Hypothalamus (tissue), 51 donors: ENCODE measurements at places on chromosomes 7 and 10.

DNA sequence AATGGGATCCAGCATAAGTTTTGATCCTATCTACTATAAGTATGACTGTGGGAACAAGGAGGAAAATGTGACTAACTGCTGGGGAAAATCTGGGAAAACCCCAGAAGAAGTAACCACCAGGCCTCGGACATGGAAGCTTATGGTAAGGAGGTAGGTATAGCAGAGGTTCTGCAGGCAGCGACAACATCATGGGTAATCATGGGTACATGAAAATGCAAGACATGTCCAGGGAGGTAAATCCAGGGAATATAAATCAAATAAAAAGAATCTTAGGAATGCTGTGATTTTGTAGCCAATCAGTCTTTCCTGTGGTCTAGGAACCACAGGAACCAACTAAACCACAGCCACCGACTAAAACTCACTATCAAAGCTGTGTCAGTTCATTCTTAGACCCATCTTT, 168.3 kb upstream of the NPY start:
- DNase-seq: no peak

DNA sequence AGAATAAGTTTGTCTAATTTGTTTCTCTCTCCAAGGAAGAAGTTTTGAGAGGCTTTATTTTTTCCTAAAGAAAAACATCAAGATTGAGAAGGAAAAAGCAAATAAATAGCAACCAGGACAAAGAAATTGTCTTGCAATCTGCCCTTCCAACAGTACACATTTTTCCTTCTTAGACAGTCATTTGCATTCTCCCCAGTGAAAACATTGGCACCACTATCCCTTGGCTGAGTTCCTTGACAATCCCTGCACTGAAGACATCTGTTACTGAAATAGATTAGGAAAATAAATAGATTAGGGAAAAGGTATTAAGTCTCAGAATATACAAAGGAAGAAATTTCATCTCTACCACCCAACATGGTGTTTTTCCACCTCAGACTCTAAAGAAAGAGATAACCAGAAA, 12.2 kb upstream of the TMEM243 start:
- DNase-seq: peak; percentile 37

DNA sequence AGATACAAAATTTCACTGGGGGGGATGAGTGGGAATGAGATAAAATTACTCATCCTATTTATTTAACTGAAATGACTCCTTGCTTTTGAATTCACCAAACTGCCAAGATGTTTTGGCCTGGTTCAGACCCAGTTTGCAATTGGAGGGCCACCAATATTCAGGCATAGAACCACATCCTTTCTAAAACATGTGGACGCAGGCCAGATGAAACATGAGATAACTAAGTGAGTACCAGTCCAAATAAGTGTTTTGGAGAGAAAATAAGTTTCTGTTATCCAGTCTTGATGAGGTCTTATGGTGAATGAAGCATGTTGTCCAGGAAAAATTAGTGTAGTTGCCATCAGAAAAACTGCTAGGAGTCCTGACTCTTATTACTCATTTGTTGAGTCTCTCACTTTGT, 36.3 kb upstream of the PDK4 start:
- DNase-seq: no peak

GRCh38 chr7:156196649-156197048, 384.4 kb upstream of the SHH start:
- no peak for DNase-seq

DNA sequence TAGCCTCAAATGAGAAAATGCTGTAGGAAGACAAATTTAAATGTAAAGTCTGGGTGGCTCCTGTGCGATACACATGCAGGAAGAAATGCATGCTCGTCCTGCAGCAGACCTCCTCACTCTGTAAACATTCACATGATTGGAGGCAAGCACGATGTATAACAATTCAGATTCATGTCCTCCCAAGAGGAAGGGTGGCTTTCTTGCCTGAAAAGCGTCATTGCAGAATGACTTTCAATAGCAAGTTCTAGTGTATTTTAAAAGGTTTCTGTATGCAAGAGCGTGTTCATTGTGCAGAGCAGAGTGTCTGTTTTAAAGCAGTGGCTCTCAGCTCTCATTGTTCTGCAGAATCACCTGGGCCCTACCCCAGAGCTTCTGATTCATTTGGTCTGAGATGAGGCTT, 170.3 kb upstream of the CELF2 start:
- DNase-seq: no peak

DNA sequence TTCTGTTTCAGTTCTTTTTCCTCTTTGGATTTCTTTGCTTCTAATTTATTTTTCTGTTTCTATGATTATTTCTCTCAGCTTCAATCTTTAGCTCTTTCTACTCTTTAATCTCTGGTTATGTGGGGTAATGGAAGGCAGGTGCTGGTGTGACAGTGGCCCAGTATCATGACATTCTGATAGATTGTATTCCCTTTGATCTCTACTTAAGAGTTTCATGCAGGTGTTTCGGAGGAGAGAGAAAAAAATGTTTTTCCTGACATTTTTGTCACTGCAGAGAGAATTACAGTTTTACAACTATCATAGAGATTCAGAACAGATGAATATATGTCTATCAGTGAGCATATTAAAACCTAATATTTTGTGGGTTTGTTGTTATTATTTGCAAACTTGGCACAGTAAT, 524.9 kb downstream of the CNTNAP2 start:
- DNase-seq: no peak

DNA sequence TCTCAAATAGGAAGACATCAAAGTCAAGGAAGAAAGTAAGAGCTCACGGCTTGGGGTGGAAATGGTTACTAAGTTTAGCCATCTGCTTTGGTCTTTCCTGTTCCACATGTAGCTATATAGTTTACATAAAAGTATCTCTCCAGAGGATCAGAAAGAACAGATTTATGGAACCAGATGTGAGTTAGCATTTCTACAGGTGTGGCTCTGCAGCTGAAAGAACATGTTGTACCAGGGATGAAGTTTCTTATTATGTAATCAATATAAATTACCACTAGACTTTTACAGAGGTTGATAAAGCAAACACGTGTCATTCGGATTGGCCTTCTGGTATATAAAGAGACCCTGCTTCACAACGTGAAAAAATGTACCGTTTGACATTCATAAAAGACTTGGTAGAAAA, 19.9 kb downstream of the CALD1 start:
- DNase-seq: no peak

GRCh38 chr7:135362871-135363270, 129.2 kb downstream of the STRA8 start:
- DNase-seq: no peak

DNA sequence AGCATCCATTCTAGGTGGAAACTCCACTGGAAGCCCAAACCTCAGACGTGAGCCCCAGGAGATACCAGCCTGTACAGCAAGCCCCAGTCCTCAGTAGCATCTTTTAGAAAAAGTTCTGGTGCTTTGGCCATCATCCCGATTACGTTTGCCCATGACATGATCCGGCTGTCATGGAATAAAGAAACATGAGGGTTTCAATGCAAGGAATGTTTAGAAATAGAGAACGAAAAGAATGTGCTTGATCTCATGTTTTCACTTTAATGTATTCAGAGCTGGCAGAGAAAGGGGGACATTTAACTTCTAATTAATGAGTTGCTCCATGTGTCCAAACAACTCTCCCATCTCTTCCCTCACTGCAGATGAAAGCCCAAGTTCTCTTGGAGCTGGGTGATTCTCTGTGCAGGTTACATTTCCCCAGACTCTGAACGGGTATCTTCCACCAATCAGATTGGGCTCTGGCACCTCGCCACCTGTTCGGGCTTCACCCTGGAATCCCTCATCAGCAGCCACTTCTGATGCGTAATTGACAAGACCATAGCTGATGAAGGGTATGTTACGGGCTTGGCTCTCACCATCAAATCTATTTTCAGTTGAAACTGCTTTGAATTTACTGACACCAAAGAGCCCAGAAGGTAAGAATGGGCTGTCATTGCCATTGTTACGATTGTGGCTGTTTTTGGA, 165.3 kb downstream of the PLXNA4 start:
- DNase-seq: no peak

DNA sequence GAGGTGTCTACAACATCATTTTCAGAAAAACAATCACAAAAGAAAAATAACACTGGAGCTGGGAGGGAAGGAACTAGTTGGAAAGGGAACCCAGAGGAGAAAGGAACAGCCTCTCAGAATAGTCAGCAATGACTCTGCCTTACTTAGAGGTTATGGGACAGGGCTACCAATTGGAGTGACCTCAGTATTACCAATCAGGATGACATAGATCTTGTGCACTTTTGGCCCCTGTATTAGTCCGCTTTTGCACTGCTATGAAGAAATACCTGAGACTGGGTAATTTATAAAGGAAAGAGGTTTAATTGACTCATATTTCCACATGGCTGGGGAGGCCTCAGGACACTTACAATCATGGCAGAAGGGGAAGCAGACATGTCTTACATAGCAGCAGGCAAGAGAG, 99.7 kb upstream of the SDK1 start:
- DNase-seq: no peak

DNA sequence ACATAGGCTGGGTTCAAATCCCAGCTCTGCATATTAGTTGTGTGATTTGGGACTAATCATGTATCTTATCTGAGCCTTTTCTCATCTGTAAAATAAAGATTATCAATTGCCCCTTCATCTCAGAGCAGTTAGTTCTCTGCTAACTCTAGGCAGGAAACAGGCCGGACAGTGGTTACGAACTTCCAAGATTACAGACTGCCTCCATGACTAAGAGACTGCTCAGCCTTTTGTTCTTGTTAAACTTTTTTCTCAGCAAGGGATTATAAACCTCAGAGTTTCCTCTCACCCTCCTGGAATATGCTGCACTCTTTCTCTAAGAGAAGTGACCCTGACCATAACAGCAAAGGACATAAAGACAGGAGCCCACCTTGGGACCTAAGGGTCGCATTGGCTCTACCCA, 52.5 kb upstream of the NFKB2 start:
- no peak for DNase-seq

DNA sequence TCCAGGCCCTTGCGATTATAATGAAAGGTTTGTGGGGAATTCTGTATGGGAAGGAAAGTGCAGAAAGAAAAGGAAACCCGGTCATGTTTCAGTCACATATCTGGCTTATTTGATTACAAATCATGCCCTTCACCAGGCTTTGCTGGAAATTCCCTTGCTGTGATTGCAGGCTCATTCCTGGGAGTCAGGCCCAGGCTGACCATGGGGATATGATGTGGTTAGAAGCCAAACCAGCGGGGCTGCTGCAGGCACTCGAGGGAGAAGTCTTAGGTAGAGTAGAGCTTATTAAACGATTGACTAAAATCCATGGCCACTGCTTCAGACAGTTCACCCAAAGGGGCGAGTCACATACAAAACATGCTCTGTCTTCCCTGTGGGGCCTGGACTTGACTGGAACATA, 16.2 kb downstream of the PKD1L1 start:
- DNase-seq: no peak

DNA sequence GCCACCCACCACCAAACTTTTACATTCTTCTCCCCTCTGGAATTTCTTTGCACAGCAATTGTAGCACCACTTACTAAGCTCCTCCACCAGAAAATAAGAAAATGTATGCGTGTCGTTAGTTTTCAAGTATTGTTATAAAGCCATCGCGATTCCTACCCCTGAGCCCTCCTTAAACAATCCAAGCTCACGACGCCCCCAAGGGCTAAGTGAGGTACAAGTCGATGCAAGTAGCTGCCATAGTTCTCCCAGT, 1.3 kb downstream of the FRAT2 start:
- no peak for DNase-seq

GRCh38 chr10:60138026-60138425, 231.7 kb upstream of the CCDC6 start:
- no peak for DNase-seq

DNA sequence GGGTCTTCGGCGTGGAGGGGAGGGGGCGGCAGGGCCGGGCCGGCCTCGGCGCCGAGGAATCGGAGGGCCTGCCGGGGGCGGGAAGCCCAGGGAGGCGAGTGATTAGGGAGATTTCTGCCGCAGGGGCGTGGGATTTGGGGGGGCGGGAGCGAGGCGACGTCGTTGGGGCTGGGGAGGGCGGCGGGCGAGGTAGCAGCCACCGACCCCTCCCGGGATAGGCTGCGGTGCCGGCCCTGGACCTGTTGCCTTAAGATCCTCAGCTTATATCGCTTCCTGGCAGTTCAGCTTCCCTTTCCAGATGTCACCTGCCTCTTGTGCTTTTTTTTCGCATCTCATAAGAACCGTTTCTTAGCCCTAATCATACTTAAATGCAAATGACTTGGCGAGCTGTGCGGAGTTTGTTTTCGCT, 655 bp downstream of the LMTK2 start:
- no peak for DNase-seq

- DNase-seq: peak; percentile 3
These were observed 137.9 kb upstream of the MKI67 start for GRCh38 chr10:128263891-128264688.

GRCh38 chr10:60139798-60140566, 233.6 kb upstream of the CCDC6 start:
- no peak for DNase-seq

GRCh38 chr7:25009257-25009656, 29.3 kb upstream of the OSBPL3 start:
- DNase-seq: no peak

DNA sequence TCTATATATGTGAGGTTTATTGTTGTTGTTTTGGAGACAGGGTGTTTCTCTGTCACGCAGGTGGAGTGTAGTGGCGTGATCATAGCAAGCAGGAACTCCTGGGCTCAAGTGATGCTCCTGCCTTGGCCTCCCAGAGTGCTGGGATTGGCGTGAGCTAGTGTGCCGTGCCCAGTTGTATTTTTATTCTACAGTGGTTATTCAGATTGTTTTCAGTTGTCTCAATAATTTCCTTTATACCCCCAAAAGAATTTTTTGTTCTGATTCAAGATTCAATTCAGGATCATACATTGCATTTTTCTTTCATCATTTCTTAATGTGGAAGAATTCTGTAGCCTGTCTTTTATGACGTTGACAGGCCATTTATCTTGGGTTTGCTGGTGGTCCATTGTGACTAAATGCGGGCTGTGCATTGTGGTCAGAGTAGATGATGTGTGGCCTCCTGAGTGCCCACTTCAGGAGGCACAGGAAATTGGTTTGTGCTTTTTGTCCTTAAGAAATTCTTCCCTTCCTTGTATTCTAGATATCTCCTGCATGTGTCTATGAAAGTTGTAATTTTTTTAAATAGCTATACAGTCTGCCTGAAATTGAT, 22.9 kb downstream of the RBM33 start:
- DNase-seq: no peak

DNA sequence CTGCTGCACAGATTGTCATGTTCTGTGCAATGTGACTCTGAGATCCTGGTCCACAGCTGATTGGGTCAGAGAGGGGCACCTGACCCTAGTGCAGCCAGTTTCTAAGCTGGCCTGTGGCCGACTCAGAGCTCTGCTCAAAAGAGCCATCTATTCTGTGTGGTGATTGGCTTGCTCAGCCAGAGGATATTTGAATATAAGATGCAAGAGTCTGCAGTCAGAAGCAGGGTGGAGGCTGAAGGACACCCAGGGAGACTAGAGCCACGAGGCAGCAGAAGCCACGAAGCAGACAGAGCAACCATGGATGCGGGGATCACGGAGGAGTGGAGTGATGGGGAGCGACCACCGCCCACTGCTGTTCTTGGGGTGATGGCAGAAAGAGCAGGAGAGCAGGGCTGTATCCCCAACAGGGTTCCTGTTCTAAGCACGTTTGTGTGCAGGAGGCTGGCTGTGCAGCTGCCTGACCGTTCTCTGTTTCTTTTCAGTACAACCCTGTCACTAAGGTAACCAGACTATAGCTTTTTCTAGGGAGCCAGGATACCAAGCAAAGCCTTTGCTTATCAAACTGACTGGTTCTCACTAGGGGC, 19.5 kb upstream of the RHEB start:
- DNase-seq: peak; percentile 33
